ENCODE measurements at places on chromosomes 5 and 9. TPM values are rescaled to one million over a fixed set of nuclear protein-coding genes. Genes with fewer than 3 reads are reported as not detected.

PHF24 gene
- not detected for total RNA-seq

CER1 gene
- not detected for total RNA-seq

MEIKIN gene
- total RNA-seq = not detected

SPACA9 gene
- total RNA-seq = 4.7 TPM

RNF208 gene
- 4.8 TPM for total RNA-seq

EPB41L4B gene
- total RNA-seq = 0.15 TPM

NIPAL4 gene
- not detected for total RNA-seq

PPP1R26 gene
- 11.8 TPM for total RNA-seq

FOXD4 gene
- 0.42 TPM for total RNA-seq

IL13 gene
- total RNA-seq = not detected

IFNA17 gene
- not detected for total RNA-seq

IL3 gene
- not detected for total RNA-seq

STPG3 gene
- total RNA-seq = not detected

NDFIP1 gene
- total RNA-seq = 40.3 TPM

LCN2 gene
- total RNA-seq = not detected

IER5L gene
- 12.3 TPM for total RNA-seq

UBE2QL1 gene
- total RNA-seq = 0.15 TPM

TTC33 gene
- total RNA-seq = 14.2 TPM

CCDC152 gene
- 2.8 TPM for total RNA-seq

VCAN gene
- 0.35 TPM for total RNA-seq

ZDHHC21 gene
- 25.9 TPM for total RNA-seq

NPR2 gene
- 28.7 TPM for total RNA-seq

TTC16 gene
- not detected for total RNA-seq

STRBP gene
- 14.8 TPM for total RNA-seq

CCNO gene
- 0.88 TPM for total RNA-seq

NR5A1 gene
- not detected for total RNA-seq

ANKHD1 gene
- 92.4 TPM for total RNA-seq

UBLCP1 gene
- total RNA-seq = 20.3 TPM

LURAP1L gene
- total RNA-seq = 3.3 TPM

FABP6 gene
- total RNA-seq = not detected

ZDHHC11B gene
- not detected for total RNA-seq

GNA14 gene
- total RNA-seq = 3.3 TPM

PCDHA10 gene
- 0.07 TPM for total RNA-seq

ELOVL7 gene
- not detected for total RNA-seq

Data from endothelial cell of umbilical vein (primary cell).